OCI-M1 (cell line): ENCODE measurements at places on chromosomes 16 and 17.

DNA sequence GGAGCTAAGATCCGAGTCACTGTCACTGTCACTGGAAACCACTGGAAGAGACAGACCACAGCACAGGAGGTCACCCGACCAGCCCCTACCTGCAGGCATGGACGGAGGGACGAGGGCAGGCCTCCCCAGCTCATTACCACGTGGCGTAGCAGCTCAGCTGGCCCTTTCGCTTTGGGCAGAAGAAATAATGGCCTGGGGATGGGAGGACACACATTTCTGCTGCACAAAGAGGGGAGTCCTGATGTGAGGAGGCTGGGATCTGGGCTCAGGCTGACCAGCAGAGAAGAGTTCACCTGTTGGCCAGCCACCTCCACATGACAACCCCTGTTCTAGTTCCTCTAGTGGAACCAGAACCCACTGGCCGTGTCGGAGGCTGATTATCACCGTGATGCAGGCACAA, 38.2 kb upstream of the DOC2B start:
- DNase-seq: no peak

DNA sequence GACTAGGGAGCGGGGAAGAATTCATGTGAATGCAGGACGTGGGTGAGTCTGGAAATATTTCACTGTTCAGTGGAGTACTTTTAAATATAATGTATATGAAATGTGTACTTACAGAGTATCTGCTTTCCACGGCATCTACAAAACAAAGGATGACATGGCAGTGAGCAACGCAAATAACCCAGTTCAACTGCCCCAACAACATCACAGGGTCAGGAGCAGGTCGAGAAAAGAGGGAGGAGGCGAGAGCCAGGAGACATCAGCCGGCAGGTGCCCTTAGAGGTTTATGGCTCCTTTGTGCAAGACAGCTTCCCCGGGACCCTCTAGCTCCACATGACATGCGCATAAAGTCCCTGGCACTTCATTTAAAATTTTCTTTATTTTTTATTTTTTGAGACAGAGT, 61.1 kb downstream of the PECAM1 start:
- no peak for DNase-seq

- no peak for DNase-seq
These were observed 8.2 kb downstream of the SPNS2 start for GRCh38 chr17:4506892-4507291.

DNA sequence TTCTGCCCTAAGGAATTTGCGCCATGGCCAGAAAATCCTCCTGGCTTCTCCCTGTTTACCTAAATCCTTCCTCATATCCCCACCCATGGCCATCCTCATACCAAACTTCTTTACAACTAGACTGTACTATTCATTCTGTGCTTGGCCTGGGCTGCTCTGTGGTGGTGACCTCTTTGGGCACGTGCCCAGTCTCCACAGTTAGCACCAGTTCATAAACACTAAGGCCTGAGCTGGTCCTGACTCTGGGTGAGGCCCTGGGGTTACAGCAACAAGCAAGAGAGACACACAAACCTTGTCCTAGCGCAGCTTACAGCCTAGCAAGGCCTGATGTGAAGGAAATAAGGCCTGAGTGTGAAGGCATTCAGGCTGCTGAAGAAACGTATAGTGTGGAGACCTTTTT, 3.1 kb upstream of the ATXN7L3 start:
- no peak for DNase-seq

DNA sequence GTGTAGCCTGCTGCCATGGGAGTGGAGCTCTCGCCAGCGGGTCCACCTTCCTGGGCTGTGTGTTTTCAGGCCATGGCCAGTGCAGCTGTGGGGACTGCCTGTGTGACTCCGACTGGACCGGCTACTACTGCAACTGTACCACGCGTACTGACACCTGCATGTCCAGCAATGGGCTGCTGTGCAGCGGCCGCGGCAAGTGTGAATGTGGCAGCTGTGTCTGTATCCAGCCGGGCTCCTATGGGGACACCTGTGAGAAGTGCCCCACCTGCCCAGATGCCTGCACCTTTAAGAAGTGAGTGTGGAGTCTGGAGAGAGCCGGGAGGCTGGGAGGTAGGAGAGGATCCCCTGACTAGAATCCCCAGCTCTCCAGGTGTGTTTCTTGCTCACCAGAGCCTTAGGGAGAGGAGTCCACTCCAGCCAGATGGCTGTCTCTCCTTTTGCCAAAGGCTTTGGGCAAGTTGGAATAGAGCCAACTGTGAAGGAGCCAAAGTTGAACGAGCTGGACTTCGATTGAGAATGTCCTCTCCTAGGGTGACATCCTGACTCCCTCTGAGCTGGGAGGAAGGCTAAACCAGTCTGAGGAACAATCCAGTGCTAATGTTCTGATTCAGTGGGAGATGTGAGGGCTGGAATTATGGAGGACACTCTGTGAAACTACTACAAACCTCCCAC, 24.4 kb upstream of the EFCAB13 start:
- no peak for DNase-seq

- peak; percentile 94 for DNase-seq
These were observed at the start of gene LGALS3BP for GRCh38 chr17:78979780-78980623. Gene LGALS3BP (minus strand): TSS chr17:78979923. CDS start chr17:78977191, 2,732 bp downstream.

GRCh38 chr17:50863221-50863843, 2.8 kb downstream of the TOB1 start:
- peak; percentile 65 for DNase-seq

GRCh38 chr16:27852116-27852515, 211.4 kb downstream of the GSG1L start:
- DNase-seq: no peak

DNA sequence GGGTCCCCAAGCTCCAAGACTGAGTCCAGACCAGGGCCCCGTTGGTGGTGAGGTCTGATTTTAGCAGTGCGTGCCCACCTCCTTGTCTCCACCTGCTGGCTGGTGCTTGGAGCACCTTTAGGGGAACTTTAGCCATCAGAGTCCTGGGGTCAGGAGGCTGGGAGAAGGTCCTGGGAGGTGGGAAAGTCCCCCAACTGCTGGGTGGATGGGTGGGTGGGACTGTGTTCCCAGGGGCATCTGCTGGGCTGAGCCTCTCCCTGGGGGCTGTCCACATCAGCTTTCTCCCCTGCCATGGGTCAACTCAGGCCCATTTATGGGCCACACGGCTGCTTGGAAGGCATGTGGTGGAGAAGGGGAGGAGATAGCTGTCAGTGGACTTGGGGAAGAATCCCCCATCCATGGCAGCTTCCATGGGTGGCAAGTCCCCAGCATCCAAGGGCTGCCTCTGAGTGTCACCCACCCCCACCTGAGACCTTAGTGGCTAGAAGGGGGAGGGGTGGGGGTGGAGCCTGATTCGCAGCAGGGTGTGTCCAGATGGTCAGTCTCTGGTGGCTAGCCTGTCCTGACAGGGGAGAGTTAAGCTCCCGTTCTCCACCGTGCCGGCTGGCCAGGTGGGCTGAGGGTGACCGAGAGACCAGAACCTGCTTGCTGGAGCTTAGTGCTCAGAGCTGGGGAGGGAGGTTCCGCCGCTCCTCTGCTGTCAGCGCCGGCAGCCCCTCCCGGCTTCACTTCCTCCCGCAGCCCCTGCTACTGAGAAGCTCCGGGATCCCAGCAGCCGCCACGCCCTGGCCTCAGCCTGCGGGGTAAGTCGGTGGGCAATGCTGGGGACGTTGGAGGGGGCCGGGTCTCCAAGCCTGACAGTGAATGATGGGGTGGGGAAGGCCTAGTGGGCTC, at the start of gene TRPV2:
Gene TRPV2 (plus strand): TSS at position 541 of the 894 bp plus-strand sequence. CDS start 2,098 bp downstream, outside the sequence.
- DNase-seq: peak; percentile 65

DNA sequence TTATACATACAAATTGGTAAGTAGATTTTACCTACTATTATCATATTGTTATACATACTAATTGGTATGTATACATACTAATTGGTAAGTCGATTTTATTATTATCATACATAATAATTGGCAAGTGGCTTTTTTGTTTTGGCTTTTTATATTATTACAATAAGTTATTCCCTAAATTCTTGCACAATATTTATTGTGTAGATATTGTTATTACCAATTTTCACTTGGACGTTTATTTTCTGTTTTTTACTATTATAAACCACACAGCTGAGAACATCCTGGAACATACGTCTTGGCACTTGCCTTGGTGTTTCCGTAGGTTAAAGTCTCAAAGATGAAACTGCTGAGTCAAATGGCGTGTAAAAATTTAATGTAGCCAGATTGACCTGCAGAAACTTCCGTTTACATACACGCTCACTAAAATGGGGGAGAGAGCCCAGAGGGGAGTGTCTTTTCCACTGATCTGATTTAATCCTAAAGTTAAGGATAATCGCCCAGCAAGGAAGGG, 18.9 kb downstream of the GNGT2 start:
- DNase-seq: no peak

GRCh38 chr17:8997994-8998628, 23.2 kb upstream of the NTN1 start:
- DNase-seq: peak; percentile 85

DNA sequence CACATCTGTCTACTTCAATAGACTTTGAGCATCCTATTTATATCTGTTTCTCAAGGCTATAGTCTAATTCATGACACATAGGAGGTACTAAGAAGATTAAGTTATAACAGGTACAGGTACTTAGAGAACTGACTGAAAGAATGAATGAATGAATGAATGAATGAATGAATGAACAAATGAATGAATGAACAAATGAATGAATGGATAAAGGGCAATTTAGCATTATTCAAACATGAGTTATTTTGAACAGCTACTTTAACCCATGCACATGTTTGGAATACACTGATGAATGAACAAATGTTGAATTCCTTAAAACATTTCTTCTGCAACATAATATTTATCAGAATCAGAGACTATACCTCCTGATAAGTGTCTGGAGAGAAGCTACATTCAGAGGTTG, 1165.6 kb upstream of the CDH8 start:
- no peak for DNase-seq

- peak; percentile 18 for DNase-seq
These were observed 1496.5 kb upstream of the GOT2 start for GRCh38 chr16:60230666-60231065.

GRCh38 chr16:56336711-56337110, 88.6 kb downstream of the AMFR start:
- no peak for DNase-seq

- peak; percentile 49 for DNase-seq
These were observed 2.5 kb downstream of the CORO1A start for GRCh38 chr16:30185683-30186421.

DNA sequence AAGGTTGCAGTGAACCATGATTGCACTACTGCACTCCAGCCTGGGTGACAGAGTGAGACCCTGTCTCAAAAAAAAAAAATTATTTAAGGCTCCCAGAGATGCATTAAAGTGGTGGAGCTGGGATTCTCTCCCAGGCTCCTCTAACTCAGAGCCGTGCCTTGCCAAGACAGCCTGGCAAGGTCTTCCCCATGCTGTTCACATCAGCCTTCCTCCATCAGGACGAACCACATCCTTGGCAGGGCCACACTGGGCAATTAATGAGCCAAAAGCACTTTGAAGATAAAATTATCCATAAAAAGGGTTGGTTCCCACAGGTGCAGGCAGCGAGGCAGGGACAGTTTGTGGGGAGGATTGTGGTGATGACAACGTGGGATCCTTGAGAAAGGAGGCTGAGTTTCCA, 19.8 kb upstream of the BBS2 start:
- DNase-seq: no peak

DNA sequence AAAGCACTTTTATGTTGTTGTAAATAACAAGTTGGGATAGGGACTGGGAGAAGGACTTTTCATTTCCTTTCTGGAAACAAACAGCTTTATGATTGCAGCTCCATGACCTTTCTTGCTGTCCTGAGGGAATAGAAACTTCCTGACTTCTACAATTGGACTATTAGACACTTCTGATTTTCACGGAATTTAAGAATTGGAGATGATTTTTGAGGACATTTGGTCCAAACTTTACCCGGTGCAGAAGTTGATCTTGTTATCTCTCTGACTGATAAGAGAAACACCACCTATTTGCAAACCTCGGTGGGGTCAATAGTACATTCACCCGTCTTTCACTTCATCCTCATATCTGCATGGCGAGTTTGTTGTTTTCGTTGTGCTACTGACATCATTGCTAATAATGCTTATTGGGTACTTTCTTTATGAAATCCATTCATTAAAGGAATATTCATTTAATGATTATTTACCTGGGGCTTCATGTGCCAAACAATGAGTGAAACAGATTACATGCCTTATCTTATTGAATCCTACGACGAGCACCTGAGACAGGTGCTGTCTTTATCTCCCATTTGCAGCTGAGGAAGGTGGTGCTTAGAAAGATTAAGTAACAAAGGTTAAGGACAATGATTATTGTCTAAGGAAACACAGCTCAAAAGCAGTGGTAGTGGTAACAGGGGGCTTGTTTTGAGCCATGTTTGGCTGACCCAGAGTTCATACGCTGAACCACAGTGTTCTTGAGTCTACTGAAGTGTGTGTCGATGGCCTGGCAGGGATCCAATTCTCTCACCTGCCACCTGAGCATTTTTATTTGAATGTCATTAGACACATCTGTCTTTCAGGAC, 176.9 kb upstream of the FAM20A start:
- no peak for DNase-seq

DNA sequence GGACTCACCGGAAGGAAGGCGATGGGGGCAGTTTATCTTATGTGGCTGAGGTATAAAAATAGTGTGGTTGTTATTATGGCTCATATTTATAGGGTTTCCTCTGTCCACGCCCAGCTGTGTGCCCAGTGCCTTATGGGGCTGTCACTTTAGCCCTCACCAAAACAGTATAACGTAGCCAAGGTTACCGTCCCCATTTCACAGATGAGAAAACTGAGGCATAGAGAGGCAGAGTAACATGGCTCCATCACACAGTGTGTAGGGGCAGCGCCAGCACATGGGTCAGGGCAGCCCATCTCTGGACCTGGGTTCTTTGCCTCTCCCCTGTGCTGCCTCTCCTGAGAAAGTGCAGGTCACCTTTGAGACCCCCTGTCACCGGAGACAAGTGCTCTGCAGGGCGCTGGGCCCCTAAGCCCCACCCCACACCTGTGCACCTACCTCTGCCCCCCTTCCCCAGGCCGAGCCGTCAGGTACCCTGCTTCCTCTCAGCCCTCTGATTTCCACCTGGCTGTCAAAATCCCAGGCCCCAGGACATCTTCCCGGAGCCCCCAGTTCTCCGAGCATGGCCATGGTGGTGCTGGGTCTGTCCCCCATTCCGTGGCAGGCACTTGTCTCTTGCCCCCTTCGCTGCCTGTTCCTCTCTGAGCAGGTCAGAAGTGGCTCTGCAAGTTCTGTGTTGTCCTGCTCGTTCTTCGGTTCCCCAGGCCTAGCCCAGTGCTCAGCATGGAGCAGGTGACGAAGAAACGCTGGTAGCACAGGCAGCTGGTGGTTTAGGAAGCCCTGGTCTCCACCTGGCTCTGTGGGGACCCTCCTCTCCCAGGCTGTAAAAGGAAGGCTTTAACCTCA, 7.2 kb downstream of the KIAA0513 start:
- DNase-seq: no peak

- peak; percentile 90 for DNase-seq
These were observed 3.7 kb downstream of the PIGS start for GRCh38 chr17:28567604-28568003.
